ENCODE measurements at places on chromosomes 16 and 17.

- DNase-seq = no peak
These were observed 33.7 kb downstream of the TEKT3 start for GRCh38 chr17:15307710-15308111.

DNA sequence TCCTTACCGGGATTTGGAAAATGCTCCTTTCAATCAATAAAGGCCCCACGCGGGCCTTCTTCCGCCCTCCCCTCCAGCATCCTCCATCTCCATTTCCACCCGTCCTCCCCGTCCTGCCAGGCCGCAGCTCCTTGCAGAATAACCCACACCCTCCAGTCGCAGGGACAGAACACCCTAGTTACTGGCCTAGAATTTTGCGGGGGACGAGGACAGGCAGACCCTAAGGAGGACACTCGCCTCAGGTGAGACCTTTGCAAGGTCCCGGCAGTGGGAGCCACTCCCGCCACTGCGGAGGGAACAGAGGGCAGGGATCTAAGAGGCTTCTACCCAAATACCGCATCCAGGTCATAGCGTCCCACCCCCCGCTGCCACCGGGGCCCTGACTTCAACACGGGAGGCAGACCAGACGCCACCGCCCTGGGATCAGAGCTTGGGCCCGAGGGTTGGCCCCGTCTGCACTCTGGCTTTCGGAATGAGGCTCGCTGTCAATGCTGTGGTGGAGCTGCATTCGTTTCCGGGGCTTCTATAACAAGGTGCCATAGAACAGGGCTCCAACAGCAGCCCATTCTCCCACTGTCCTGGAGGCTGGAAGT is 26.8 kb downstream of the SLC25A10 start:
- DNase-seq = no peak

GRCh38 chr17:18950944-18951905 is 740 bp upstream of the SLC5A10 start:
- no peak for DNase-seq

DNA sequence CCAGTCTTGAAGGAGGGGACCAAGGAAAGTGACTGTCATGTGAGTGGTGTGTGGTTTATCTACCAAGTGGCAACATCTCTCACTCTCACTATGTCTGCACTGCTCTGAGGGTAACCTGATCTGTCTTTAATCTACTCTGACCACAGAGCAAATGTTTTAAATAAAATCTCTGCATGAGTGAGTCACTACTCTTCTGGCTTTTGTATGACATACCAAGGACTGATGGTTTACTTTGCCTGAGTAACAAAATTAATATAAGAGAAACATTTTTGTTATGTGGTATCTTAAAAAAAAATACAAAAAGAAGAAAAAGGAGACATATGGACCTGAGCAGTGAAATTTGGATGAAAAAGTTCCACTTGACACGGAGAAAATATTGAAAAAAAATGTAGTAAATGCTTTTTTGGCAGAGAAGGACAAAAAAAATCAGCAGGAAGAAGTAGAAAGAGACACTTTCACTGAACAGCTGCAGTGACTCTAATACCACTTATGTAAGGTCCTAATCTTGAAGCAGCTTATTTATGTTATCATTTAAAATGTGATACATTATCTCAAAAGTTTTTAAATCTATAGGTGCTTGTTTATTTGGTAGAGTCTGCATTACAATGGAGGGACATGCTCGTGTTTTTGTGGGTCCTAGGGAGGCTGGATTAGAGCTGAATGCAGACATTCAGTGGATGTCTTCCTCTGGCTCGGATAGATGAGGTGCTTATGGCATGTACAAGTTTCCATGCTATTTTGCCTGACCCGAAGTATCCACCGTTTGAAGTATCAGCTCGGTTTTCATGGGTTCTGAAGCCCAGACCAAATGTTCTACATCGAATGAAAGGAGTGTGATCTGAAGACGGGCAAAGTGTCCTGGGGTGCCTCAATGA is 240.7 kb downstream of the MAP2K6 start:
- DNase-seq = no peak

DNA sequence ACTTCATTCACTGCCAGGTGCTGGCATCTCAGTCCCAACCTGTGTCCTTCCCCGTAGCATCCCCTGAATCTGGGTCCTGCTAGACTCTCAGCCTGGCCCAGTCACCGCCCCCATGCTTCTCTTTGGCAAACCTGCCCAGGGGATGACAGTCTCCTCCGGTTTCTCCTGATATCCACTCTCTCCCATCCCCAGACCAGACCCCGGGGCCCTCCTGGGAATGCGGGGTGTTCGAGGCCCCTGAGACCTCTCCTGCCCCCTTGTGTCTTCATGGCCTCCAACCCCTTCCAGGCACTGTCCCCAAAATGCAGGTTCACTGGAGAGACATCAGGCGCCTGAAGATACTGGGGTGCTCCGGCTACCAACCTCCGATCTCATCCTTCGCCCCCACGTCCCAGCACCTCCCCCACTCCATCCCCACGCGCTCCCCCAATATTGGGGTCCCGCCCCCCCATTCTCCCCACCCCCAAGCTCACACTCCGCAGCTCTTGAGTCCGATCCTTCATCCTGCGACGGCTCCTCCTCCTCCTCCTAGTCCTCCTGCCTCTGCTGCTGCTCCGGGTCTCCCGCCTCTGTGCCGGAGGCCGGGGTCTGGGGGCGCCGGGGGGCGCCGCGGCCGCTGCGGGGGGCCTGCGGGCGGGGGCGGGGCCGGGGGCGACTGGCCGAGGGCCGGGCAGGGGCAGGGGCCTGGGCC is 399 bp downstream of the STX1B start:
- no peak for DNase-seq

- no peak for DNase-seq
These were observed at the start of gene ARL5C for GRCh38 chr17:39165841-39166349. Gene ARL5C (minus strand): TSS chr17:39166161. CDS start chr17:39165760, 401 bp downstream.

GRCh38 chr17:77070888-77071279 is 69.9 kb upstream of the SEC14L1 start:
- no peak for DNase-seq

DNA sequence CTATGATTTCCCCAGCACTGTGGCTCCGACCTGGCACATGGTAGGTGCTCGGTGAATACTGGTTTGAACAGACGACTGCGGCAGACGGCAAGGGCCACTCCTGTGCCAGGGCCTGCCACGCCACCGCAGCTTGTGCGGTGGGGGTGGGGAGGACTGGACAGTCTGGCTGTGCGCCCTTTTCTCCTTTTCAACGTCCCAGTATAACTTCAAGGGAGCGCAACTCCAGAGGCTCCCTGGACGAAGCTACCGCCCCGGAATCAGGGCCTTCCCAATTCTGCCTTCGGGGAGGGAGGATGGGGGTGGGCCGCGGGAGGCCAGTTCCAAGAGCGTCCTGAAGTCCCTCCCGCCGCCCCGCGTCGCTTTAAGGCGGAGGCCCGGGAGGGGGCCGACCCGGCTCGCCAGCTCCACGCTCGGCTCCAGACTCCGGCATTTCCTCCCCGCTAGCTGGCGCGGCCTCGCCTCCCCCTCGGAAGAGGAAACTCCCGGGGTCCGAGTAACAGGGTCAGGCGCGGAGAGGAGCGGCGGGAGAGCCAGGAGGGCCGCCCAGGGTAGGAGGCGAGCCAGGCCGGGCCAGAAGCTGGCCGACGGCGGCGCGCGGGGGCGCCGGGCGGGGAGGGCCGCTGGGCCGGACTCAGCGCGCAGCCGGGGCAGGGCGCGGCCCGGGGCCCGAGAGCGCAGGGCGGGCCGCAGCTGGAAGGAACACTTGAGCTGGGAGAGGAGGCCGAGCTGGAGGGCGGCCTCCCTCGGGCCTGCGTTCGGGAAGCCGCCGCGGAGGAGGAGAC is at the start of gene ITPRIPL2:
TSS of gene ITPRIPL2 (plus strand) at position 388 of the 782 bp plus-strand sequence. CDS start 498 bp downstream, outside the sequence.
- peak; percentile 43 for DNase-seq

DNA sequence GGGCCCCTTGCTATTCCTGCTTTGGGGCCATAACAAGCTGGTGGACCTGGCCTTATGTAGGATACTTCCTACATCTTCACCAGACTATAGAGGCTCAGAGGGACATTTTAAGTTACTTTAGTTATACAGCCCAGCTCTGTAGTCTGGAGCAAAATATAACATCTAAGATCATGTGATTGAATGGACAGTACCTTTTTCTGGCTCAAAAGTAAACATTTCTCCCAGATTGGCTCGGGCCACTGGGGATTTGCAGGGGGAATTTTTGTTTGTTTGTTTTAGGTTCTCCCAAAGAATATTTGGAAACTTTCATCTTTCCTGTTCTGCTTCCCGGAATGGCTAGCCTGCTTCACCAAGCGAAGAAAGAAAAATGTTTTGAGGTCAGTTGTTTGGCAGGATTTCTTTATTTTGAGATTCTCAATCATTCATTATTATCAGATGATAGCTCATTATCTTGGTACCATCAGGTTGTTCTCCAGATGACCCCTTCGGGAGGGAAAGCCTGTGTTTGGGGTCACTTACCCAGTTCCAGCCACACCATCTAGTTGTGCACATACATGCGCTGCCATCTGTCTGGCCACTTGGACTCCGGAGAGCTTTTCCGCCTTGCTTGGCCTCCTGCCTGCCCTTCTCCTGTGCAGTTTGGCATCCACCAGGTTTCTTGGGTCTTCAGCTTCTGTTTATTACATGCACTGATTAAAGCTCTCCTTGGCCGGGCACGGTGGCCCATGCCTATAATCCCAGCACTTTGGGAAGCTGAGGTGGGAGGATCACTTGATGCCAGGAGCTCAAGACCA is 17.2 kb downstream of the IQCK start:
- no peak for DNase-seq

DNA sequence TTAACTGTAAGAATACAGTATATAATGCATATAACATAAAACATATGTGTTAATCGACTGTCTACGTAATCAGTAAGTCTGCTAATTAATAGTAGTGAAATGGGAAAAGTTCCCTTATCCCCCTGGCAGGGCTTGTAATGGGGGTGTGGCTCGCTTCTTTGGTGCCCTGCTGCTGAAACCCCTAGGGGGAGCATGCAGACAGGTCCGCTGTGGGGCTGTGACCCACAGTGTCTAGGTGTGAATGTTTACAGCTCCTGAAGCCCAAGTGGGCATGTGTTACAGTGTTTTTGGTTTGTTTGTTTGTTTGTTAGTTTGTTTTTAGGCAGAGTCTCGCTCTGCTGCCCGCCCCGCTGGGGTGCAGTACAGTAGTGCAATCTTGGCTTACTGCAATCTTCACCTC is 495.7 kb downstream of the SHISA9 start:
- no peak for DNase-seq

- DNase-seq = no peak
These were observed 51.9 kb downstream of the CDYL2 start for GRCh38 chr16:80752541-80752940.

DNA sequence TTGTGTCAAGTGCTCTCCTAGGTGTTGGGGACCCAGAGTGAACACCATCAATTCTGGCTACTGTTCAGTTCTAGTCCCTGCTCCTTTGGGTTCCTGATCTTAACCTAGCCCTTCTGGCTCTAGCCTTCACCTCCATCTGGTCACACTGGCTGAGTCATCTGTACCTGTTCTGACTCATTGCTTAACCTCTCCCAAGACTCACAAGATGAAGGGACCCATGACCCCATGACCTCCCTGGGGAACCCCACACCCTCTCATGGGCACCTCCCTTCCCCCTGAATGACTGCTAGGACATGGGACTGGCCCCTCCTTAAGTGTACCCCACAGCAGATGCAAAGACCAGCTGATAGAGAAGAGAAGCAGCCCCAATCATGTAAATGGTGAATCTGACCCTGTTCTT is 345.8 kb upstream of the CDH5 start:
- DNase-seq = no peak

- DNase-seq = no peak
These were observed 1.5 kb downstream of the GRB7 start for GRCh38 chr17:39738983-39739884.

GRCh38 chr16:15648135-15648730 is 1.8 kb upstream of the NDE1 start:
- no peak for DNase-seq

DNA sequence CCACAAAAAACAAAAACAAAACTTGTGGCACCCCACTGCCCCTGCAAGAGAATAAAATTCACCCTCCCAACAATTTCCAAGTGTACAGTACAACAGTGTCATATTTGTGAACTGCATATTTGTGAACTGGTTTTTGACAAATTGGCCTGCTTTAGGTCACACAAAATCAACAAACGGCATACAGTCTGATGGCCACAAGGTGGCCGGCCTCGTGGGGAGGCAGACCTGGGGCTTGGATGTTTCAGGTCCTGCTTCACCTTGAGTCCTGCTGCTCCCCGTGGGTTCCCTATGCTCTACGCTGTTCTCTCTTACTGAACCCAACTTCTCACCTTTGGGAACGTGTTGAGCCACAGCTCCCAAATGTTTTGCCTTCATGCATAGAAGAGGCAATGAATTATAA is 102.2 kb downstream of the CDK5R1 start:
- no peak for DNase-seq

GRCh38 chr17:40437095-40437732 is 6.0 kb upstream of the IGFBP4 start:
- DNase-seq = no peak

DNA sequence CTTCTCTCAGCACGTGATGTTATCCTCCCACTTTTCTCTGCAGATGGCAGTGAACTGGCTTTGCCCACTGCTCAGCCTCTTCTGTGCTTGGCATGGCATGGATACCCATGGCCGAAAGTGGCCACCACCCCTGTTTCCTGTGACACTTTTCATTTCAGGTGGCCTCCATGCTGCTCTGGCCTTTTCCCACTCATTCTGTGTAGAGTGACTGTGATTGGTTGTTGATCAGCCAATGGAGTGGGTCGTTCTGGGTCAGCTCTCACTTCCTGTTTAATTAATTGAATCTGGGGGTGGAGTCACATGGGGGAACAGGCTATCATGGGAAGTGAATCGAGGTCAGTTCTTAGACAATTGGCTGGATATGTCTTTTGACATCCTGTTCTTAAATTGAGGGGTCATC is 350.1 kb upstream of the EEF2KMT start:
- no peak for DNase-seq

GRCh38 chr17:76090517-76091129 is 11.6 kb downstream of the ZACN start:
- no peak for DNase-seq

- DNase-seq = no peak
These were observed 240.8 kb downstream of the STX8 start for GRCh38 chr17:9334536-9335446.

DNA sequence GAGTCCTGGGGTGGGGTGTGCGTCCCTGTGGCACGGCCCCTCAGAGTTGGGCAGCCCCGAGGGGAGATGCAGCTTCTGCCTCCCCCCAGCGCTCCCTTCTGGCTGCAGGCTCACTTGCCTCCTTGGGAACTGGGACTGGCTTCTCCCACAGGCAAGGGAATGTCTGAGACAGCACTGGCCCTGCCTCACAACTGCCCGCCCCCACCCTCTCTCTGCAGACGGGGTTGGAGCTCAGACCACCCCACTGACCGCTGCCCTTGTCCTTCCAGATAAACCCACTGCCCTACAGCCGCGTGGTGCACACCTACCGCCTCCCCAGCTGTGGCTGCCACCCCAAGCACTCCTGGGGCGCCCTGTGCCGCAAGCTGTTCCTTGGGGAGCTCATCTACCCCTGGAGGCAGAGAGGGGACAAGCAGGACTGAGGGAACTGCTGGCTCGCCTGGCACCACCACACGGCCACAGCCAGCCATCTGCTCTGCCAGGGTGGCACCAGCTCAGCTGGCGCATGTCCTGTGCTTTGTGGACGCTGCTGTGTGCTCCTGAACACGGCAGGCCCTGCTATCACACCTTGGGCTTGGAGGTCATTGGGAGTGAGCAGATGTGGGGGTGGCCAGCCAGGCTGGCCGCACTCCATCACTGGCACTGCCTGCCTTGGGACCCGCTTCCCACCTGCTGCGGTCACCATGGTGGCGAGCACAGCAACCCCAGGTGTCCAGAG is 7.1 kb upstream of the RAB40C start:
- DNase-seq = no peak

Measured in head of caudate nucleus (tissue), 42 donors.